ENCODE measurements at places on chromosomes 5 and 9. TPM values are rescaled to one million over a fixed set of nuclear protein-coding genes. Genes with fewer than 3 reads are reported as not detected.

DNA sequence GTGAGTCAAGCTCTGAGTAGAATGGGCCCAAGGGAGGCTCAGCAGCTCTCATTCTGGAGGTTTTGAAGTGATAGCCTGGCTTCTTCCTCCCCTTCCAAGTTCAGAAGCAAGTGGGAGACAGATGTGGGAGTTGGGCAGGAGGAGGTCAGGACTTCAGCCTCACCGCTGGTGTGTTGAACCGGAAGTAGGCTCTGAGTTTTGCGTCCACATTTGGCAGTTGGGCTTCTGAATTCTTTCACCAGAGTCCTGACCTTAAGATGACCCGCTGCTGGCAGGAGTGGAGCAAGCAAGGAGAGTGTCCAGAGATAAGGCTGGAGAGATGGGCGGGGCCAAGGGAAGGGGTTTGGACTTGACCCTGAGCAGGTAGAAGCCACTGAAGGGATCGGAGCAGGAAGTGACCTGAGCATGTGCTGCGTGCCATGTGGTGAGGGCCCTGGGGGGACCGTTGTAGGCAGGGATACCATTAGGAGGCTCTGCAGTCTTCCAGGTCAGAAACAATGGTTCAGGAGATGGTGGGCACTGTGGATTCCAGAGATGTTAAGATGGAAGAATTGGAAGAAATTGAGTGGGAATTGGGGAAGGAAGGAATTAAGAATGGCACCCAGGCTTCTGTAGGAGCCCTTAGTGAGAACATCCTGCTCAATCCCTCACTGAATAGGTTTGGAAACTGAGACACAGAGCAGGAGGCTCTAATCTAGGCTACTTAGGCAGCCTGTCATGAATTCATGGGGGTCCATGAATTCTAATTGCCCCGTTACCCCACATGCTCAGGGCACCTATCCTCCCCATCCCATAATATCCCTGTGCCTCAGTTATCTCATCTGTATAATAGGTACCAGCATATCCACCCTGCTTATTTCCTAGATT lies 25.9 kb downstream of the GALNT12 start:
- DNase-seq: no peak

GRCh38 chr9:131598121-131598520 lies 52.8 kb downstream of the PRRT1B start:
- DNase-seq: no peak

CER1 gene
- not detected for total RNA-seq

DNA sequence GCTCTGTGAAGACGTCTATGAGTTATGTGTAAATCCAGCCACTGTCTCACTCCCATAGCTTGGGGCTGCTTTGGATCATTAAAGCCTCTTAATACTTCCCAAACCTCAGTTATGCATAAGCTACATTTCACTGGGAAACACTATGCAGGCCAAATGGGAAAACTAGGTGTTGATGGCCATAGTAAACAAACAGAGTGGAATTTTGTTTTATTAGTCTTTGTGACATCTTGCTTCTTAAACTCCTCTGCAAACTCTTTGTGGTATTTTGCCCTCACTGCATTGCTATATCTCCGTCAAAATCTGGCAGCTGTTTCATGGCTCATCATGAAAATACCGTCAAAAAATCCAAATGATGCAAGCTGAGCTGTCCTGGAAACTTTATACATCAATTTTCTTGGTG lies 167.2 kb upstream of the HMHB1 start:
- no peak for DNase-seq

UBE2D2 gene
- 141 TPM for total RNA-seq

DNA sequence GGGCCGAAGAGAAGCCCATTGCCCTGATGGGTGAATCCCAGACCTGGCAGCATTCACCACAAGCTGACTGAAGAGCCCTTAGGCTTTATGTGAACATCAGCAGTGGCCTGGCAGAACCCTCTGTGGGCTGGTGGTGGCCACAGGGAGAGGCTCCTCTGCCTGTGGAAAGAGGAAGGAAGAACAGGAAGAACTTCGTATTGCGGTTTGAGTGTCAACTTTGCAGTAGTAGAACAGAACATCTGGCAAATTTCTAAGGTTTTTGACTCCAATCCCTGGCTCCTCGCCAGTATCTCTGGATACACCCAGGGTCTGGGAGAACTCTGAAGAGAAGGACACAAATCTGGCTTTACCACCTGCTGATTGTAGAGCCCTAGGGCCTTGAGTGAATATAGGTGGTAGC lies 356.4 kb upstream of the GRAMD2B start:
- DNase-seq: no peak

- no peak for DNase-seq
These were observed 167.0 kb upstream of the PIK3R1 start for GRCh38 chr5:68048516-68048915.

SHOC1 gene
- 0.07 TPM for total RNA-seq
